ENCODE measurements at places on chromosomes 16 and 17.
A peak's percentile ranks its signal among the peaks of the same experiment; 100 is the strongest.

DNA sequence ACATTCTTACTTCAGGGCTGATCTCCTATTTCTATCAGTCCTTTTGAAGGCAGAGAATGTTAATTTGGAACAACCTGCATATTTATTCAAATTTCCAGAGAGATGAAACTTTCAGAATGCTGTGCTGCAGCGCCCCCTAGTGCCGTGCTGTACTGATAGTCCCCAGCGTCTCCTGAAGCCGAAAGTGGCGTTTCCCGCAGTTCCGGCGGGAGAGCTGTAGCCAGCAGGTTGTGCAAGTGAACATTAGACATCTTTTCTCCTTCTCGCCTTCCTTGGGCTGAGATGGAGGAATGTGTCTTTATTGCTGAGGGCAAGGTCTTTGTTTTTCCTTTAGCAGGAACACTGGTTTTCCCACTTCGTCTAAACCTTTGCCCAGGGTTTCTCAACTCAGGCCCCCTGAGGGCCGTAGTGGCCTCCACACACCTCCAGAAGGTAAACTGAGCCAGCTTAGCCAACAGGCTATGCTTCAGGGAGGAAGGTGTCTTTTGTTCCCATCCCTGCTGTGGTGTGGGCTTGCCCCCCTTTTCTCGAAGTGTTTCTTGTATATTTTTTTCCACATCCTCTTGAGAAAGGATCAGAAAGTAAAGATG is 26.4 kb downstream of the USP10 start:
- DNase-seq, result peak; percentile 80

DNA sequence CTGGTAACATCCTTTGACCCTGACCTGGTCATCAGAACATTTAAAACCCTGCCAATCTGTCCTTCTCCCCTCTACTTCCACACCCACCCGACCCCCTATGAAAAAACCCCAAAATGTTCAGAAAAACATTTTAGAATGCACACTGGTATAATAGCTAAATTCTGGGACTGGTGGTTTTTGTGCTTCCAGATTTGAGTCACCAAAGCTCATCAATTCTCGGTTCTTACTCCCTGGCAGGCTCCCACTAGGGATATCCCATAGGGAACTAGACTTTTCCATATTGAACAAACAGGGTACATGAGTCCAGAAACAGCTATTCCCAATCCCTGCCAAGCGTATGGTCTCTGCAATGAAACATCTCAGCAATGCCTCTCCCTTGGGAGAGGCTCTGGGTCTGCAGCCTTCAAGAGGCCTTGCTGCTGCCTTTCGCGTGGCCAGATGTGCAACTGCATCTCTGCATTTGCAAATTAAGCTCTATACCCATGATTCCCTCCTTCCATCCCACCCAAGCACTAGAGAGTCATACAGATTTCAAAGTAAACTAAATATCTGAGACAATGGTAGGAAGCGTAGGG is 67.7 kb downstream of the SMG6 start:
- DNase-seq, result no peak

GRCh38 chr16:25550647-25551046 is 141.1 kb upstream of the HS3ST4 start:
- DNase-seq, result no peak

- DNase-seq, result no peak
Measured at GRCh38 chr16:79008869-79009179, 591.7 kb downstream of the MAF start.

DNA sequence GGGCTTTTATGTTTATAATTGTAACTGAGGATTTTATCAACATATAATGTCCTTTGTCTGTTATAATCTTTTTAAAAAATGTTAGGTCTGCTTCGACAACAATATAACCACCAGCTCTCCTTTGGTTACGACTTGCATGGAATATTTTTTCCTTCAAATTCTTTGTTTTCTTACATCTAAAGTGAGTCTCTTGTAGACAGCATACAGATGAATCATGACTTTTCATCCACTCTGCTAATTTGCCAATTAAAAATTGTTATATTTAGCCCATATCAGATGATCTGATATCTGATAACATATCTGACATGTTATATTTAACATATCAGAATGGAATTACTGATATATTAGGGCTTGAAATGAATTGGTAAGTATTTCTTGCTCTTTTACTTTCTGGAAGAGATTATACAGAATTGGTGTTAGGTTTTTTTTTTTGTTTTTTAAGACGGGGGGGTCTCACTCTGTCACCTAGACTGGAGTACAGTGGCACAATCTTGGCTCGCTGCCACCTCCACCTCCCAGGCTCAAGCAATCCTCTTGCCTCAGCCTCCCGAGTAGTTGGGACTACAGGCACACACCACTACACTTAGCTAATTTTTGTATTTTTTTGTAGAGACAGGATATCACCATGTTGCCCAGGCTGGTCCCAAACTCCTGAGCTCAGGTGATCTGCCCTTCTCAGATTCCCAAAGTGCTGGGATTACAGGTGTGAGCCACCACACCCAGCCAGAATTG is 27.5 kb downstream of the TBX21 start:
- DNase-seq, result no peak

- DNase-seq, result no peak
Measured at GRCh38 chr16:24553983-24554382, 14.6 kb downstream of the RBBP6 start.

DNA sequence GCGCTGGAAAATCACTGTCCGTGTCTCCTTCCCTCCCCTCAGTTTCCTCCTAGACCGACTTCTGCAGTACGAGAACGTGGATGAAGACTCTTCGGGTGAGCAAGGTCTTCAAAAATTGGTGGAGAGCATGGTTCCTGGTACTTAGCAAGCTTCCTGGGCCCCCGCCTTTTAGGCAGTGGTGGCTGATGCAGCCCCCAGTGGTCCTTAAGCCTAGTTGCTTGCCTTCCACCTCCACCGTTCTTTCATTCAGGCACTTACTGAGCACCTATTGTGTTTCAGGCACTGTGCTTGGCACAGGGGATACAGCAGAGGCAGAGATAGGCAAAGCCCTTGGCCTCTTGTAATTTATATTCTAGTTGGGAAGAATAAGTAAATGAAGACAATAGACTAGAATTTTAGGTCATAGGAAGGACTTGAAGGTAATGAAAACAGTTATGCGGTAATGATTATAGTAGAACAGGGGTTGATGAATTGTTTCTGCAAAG is 767 bp downstream of the INO80E start:
- no peak for DNase-seq

DNA sequence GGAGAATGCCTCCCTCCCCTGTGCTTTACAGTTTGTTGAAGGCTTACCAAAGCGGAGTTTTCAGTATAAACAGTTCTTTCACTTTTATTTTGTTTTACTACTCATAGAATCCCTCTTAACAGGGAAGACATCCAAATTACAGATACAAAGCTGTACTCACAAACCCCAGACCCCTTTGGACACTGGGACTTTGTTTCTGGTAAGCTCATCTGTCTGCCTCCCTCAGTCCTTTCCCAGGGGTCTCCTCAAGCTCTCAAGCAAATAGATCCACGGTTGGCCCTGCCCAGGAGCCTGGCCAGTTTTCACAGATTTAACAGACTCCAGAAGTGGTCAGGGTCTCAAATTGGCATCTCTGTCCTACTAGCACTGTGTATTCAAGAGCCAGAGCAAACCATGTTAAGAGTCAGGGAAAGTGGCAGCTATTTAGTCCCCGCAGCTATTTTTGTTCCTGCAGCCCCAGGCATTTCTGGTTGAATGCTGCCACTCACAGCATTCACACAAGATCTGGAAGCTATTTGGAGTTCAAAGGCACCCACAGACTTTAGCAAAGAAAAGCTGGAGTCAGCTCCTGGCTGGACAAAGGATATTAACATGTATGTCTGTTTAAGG is 54.2 kb downstream of the TMEM100 start:
- DNase-seq, result no peak

DNA sequence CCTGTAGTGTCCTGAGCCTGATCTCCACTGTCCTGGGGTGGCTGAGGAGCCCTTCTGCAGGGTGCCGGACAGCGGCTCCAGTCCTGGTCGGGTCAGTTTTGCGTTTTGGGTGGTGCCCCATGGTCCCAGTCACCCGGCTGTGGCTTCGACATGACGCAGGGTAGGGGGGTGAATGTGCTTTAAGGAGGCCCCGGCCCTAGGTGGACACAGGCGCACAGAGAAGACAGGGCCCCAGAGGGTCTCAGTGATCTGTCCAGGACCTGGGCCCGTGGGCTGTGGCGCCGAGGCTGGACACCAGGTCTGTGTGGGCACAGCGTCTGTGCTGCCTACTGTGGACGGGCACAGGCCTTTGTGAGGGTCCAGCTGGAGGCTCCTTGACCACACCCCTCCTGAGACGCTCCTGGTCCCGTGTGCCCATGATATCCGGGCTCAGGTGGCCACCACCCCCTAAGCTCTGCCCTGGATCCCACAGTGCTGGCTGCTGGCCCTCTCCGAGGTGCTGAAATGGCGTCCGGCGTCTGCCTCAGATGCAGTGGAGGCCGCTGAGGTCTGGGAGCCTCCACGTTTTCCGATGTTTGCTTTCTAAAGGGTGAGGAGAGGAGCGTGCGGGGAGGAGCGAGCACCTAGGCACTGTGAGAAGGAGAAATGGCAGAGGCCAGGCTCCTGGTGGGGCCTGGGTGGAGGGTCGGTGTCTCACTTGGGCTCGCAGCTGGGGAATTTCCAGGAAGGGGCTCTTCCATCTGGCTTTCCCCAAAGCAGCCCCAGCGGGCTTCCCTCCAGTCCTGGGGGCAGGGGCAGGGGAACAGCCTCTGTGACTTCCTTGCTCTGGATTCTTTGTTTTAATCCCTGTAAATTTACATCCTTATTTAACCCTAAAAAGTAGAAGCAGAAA is 56.1 kb upstream of the ACSF3 start:
- DNase-seq, result peak; percentile 38

DNA sequence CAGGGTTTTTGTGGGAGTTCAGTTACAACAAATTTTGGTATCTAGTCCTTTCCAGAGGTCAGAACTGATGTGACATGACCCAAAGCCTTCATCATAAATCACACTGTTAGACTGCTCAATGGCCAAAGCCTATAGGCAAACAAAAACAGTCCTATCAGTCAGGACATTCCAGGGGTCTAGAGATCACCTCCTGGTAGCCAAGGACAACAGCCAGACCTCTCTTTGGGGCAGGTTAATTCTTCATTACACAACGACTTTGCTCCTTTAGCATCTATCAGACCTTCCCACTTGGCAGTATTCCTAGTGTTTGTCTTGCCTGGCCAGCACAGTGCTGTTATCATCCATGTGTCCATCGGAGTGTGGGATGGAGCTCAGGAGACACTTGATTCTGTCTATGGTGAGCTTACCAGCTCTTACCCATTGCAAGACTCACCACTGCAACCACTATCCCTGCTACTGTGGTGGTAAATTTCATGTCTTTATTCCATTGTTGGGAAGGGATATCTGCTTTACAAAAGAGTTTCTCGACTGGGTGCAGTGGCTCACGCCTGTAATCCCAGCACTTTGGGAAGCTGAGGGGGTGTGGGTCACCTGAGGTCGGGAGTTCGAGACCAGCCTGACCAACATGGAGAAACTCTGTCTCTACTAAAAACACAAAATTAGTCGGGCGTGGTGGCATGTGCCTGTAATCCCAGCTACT is 95.5 kb upstream of the DHX40 start:
- no peak for DNase-seq

DNA sequence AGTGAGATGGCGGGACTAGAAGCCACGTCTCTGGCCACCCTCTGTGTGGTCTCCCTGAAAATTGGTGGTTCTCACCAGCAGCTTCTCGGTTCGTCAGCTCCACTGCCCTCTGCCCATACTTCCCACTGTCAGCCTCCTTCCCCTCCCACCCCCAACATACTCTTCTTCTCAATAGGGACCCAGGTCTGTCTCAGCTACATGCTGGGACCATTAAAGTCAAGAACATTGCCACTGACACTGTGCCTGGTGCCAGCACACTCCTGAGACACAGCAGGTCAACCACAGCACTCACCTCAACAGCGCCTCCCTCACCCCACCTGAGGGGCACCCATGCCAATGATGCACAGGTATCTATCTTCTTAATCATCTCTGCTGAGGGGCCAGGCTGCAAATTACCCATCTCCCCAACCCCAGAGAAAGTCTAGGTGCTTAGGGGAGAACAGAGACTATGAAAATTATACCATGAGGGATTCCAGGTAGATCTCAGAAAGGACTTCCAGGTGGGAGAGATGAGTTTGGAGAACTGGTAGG is 1.3 kb downstream of the PLXDC1 start:
- DNase-seq, result no peak

GRCh38 chr17:81081222-81082176 is 46.5 kb downstream of the BAIAP2 start:
- no peak for DNase-seq

DNA sequence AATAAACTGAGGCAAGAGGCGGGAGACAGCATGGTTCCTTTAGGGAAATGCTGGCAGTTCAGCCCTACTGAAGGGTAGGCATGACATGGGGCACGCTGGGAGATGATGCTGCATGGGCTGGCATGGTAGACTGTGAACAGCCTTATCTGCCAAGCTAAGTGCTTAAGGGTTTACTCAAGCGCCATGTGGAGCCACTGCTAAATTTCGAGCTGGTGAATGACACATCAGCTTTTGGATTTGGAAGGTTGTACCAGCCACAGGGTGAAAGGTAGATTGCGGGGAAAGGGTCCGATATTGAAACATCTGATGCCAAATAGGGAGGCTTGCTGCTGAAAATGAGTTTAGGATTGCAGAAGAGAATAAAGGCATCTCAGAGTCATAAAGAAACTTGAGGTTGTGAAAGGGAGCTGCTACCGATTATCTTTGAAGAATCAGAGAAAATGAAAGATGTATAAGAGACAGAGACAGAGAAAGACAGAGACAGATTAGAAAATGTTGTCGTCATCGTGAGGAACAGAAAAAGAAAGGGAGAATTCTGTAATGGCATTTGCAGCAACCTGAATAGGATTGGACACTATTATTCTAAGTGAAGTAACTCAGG is 16.3 kb downstream of the PIK3R5 start:
- peak; percentile 40 for DNase-seq

- DNase-seq, result no peak
Measured at GRCh38 chr16:67504031-67505021, 21.0 kb upstream of the AGRP start.

GRCh38 chr17:55295411-55296170 is 30.8 kb downstream of the HLF start:
- peak; percentile 46 for DNase-seq

- DNase-seq, result no peak
Measured at GRCh38 chr16:86739178-86739577, 160.8 kb downstream of the FOXL1 start.

DNA sequence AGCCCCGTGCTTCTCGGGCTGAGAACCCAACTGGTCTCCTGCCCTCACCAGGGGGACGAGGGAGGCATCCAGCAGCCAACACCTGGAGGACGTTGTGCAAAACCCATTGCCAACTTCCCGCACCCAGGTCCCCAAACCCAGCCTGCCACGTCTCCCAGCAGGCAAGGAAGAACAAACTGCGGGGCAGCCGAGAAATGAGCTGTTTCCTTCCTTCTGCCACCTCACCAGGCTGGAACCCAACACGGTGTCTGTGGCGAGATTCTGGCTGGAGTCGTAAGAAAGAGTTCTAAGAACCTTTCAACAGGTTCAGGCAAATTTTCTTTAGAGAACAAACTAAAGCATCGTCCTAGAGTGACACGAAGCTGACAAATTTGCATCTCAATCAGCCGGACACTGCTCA is 3.6 kb downstream of the SLC43A2 start:
- DNase-seq, result no peak

GRCh38 chr16:85707528-85708095 is 18.9 kb upstream of the GINS2 start:
- DNase-seq, result no peak

GRCh38 chr17:44249501-44250246 is 18.3 kb downstream of the SLC4A1 start:
- no peak for DNase-seq

GRCh38 chr17:7327056-7327455 is 2.1 kb downstream of the NEURL4 start:
- DNase-seq, result no peak

GRCh38 chr16:30948667-30949649 is at the start of gene ORAI3:
Gene ORAI3, plus strand, starts transcription at chr16:30949068. Its CDS starts 222 bp downstream, at chr16:30949290.
- peak; percentile 30 for DNase-seq

GRCh38 chr16:67548265-67549126 is 13.8 kb upstream of the CTCF start:
- no peak for DNase-seq
